ENCODE measurements at places on chromosomes 3 and 15. TPM values are rescaled to one million over a fixed set of nuclear protein-coding genes. Genes with fewer than 3 reads are reported as not detected.

- DNase-seq: no peak
Observed at GRCh38 chr15:68829068-68829467, 8.4 kb upstream of the ANP32A start.

DNA sequence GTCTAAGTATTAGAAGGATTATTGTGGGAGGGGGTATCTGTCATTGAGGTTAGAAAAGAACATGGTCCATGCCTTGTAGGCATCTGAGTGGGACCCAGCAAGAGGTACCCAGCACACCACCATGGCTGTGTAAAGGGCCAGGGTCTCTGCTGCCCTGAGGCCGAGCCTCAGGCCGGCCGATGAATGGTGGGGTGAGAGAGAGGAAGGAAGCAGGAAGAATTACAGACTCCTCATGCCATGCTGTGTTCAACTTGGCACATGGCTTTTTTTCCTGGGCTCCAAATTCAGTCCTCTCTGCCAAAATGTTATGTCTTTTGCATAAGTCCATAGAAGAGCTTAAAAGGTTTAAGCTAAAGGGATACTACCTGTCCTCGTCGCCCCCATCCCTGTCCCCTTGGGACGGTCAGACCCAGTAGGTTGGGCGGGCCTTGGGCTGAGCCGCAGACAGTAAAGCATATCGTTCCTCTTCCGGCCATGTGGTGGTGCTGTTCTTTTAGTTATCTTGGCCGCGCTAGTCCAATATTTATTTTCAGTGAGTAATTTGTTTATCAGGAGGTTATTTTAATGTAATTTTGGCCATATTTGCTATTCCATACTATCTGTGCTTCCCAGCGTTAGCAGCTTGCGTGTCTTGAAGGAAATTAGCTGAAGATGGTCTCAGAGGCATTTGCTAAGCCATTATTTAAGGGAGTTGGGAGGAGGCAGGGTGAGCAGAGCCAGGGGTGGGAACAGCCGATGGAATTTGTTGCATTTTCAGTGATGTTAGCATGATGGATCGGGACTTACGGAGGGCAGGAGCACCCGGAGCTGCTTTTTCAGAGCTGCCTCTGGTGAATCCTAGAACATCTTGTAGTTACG lies 152.4 kb downstream of the AGBL1 start:
- DNase-seq: no peak

The MGLL gene
- total RNA-seq: 92.3 TPM

GRCh38 chr3:160312014-160312624 lies 86.9 kb downstream of the C3orf80 start:
- DNase-seq: no peak

GRCh38 chr3:132784502-132785025 lies 62.4 kb upstream of the NPHP3 start:
- no peak for DNase-seq

The C3orf70 gene
- total RNA-seq: 0.42 TPM

The IL17RB gene
- not detected for total RNA-seq

The THBS1 gene
- total RNA-seq: 5,210 TPM

GRCh38 chr3:190338717-190339116 lies 16.5 kb upstream of the CLDN1 start:
- no peak for DNase-seq

DNA sequence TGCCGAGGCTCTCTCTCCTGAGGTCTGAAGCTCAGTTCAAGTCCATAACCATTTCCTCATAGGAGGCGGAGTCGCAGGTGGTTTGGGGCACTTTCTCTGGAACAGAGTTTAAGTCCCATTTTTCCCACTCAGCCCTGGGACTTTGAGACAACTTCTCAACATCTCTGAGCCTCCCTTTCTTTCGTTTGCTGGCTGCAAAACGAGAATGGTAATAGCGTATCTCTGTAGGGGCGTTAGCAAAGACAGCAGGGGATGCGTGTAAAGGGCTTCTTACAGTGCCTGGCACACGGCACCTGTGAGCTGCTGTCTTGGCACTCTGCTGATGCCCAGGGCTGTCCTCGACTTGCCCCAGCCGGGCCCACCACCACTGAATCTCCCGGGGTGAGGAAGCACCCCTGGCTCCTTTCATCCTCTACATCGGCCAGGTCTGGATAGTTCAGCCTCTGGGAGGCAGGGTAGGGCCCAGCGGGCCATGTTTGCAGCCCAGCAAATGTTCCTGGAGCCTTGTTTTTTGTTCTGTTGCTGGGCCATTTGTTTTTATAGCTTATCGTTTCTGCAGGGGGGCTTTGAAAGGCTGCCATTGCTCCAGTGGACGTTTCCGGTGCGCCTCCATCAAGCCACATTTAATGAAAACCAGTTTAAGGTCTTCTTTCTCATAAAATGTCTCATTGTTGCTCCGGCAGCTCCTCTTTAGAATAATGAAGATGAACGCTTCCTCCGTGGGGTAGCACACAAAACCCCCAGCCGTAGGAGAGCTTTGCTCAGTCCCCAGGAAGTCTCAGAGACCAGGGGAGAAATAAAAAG lies 60.0 kb upstream of the WNT5A start:
- no peak for DNase-seq

The NPRL2 gene
- 20.1 TPM for total RNA-seq

DNA sequence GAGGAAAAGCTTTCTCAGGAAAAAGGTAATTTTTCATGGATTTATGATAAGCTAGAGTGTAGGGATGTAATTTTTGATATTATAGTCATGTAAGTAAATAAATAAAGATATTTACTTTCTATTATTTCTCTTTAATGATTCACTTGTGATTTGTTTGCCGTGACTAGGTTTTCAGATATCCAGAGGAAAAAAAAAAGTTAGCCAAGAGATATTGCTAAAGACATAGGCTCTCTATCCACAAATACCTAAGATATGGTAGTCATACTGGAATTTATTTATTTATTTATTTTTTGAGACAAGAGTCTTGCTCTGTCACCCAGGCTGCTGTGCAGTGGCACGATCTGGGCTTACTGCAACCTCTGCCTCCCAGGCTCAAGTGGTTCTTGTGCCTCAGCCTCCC lies 59.9 kb downstream of the AP4E1 start:
- no peak for DNase-seq

The UROC1 gene
- not detected for total RNA-seq

- no peak for DNase-seq
Observed at GRCh38 chr3:138070006-138070405, 45.4 kb downstream of the DZIP1L start.

- no peak for DNase-seq
Observed at GRCh38 chr15:95409211-95409610, 921.3 kb upstream of the NR2F2 start.

DNA sequence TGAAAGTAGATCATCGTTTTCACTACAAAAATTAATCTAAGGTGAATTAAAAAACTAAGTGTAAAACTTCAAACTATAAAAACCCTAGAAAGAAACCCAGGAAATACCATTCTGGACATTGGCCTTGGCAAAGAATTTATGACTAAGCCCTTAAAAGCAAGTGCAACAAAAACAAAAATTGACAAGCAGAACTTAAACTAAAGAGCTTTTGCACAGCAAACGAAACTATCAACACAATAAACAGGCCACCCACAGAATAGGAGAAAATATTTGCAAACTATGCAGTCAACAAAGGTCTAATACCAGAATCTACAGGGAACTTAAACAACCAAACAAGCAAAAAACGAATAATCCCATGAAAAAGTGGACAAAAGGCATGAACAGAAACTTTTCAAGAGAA lies 302.0 kb downstream of the CHST2 start:
- no peak for DNase-seq

GRCh38 chr15:68401496-68402431 lies 30.2 kb downstream of the ITGA11 start:
- DNase-seq: no peak

DNA sequence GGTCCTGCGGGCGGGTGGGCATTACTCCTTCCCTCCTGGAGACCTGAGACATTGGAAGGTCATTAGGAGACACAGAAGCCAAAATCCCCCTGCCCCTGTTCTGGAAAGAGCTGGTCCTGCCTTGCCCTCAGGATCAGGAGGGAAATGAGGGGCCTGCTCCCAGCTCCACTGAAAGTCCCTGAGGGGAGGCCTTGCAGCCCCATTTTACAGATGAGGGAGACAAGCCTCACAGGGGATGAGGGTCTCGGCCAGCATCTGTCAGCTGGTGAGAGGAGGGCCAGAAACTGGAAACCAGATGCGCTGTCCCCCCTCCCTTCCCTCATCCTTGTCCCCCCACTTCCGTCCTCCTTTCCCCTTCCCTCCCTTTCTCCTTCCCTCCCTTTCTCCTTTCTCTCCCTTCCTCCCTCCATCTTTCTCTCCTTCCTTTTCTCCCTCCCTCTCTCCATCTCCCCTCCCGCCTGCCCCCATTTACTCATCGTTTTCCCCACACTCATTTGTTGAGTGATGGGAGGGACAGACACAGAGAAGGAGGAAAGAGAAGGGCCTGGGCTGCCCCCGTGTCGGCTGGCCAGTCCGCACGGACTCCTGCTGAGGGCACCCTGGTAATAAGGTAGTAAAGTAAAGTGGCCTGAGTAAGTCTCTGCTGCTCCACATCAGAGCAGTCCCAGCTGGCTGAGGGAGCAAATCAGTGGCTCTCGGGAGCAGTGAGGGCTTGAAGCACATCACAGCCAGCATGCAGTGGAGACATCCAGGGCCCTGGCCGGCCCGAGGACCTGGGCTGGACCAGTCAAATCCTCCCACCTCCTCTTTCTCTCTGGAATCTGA lies 112.4 kb upstream of the ALDH1A3 start:
- no peak for DNase-seq

The HDGFL3 gene
- 86.5 TPM for total RNA-seq

GRCh38 chr15:70001859-70002258 lies 95.9 kb downstream of the TLE3 start:
- no peak for DNase-seq

The GOLGA8S gene
- total RNA-seq: 0.04 TPM

- no peak for DNase-seq
Observed at GRCh38 chr3:123027292-123028232, at the start of gene SEMA5B. Gene SEMA5B (minus strand): TSS chr3:123027763. CDS start chr3:122961263, 66,500 bp downstream.

The CDHR4 gene
- total RNA-seq: not detected

- DNase-seq: no peak
Observed at GRCh38 chr15:64566629-64567427, 106.5 kb downstream of the ZNF609 start.

DNA sequence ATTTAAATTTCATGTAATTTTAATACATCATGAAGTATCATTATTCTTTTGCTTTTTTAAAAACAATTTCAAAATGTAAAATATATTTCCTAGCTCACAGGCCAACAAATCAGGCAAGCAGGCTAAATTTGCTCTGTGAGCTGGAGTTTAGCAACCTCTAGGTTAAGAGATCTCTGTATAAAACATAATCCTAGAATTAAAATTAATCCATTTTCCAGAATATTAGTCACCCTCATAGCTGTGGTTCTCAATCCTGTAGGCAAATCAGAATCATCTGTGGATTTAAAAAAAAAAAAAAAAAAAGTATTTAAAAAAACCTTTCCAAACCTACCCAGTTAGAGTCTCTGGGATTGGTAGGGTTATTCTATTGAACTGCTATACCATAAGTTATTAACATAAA lies 209.7 kb downstream of the MINAR1 start:
- no peak for DNase-seq

GRCh38 chr3:155188031-155188430 lies 105.5 kb downstream of the STRIT1 start:
- DNase-seq: no peak

GRCh38 chr3:182812123-182812522 lies 18.8 kb downstream of the ATP11B start:
- no peak for DNase-seq

DNA sequence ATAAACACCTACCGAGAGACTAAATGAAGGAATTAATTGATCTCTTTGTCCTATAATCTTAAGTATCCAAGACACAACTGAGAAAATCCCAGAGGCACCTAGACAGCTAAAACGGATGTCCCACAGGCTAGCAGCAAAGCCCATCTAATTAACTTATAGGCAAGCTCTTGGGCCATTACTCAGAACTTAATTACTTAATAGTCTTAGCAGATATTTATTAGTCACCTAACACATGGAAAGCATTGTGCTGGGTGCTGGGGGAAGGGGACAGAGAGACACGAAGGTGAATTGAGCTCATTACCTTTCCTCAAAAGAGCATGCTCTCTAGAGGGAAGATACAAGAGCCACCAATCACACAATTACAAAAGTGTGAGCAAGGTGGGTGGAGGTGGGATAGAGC lies 189.8 kb upstream of the PROK2 start:
- no peak for DNase-seq

DNA sequence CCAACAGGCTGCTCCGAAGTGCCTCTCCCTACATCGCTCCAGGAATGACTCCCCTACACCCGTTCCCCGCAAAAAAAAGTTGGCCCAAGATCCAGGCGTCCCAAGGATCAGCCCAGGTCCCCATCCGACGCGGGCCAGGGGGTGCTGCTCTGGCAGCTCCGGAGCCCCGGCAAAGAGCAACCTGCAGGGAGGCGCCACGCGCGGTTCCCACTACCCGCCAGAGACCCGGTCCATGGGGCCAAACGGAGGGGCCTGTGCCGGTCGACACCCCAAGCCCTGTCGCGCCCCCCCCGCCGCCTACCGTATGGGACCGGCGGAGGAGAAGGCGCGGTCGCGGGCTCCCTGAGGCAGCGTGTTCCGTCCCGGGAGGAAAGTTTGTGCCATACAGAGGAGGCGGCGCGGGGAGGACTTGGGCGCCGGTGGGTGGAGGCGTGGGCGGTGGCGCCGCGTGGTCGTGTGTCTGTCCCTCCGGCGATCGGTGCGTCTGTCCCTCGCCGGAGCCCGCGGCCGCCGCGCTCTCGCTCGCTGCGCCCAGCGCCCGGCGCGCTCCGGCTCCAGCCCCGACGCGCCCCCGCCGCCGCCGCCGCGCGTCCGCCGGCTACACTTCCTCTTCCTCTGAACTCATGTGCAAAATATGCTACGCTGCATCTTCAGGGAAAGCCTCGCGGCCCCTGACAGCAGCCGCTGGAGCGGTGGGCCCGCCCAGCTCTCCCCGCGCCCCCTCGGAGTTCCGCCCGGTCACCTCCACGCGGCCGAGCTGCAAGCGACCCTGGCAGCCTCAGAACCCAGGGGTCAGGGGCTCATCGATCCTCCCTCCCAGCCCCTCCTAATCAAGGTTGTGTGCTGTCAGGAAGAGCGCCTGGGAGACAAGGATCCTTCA lies at the start of gene RFTN1:
TSS of gene RFTN1 (minus strand) at position 559 of the 880 bp plus-strand sequence. CDS start 19,830 bp downstream, outside the sequence.
- DNase-seq: no peak

The MOBP gene
- total RNA-seq: 0.95 TPM

- DNase-seq: no peak
Observed at GRCh38 chr15:89192136-89192535, 29.2 kb downstream of the RLBP1 start.

- DNase-seq: no peak
Observed at GRCh38 chr3:134366221-134366927, 7.9 kb downstream of the AMOTL2 start.

DNA sequence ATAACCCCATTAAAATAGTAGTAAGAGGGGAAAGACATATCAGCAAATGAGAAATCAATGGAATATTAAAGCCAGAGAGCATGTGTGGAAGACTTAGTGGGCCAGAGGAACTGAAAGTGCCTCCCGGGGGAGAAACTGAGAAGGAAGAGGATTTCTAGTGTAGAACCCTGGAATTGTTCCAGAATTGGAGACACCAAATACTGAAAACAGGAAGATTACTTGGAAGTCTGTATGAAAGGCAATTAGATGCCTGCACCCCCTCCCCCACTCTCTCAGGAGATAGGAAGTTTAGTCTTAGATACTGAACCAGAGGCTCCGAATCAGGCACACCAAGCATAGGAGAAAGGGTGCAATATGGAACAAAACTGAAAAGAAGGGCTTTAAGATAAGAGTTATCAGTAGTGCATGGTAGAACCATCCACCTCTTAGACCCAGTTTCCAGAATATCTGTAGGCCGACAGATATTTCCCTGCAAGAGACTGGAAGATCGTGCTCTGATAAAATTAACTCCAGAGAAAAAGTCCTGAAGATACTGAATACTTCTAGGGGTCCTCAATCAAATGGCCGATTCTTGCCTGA lies 32.4 kb downstream of the KLHL18 start:
- DNase-seq: peak; percentile 11

- no peak for DNase-seq
Observed at GRCh38 chr3:156742401-156742800, 68.0 kb downstream of the TIPARP start.

The KBTBD13 gene
- total RNA-seq: not detected
